Activated T-helper 1 cell treated with anti-CD3 and anti-CD28 coated beads, Interleukin-2, amount 50 U/mL, for 16 hours (primary cell): ENCODE measurements at places on chromosomes 2 and 18.

DNA sequence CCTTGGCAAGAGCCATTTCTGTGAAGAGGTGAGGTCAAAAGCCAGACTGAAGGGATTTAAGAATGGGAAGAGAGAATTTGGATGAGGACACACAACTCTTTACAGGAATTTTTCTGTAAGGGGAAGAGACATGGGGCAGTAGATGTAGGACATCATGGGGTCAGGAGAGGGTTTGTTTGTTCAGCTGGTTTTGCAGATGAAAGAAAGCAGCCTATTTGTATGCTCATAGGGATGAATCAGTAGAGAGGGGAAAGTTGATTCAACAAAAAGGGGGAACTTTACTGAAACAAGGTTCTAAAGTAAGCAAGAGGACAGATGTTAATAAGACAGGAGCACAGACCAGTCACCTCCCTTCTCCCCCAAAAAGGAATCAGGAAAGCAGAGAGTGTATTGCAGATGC is 11.2 kb downstream of the SCG2 start:
- no peak for DNase-seq

DNA sequence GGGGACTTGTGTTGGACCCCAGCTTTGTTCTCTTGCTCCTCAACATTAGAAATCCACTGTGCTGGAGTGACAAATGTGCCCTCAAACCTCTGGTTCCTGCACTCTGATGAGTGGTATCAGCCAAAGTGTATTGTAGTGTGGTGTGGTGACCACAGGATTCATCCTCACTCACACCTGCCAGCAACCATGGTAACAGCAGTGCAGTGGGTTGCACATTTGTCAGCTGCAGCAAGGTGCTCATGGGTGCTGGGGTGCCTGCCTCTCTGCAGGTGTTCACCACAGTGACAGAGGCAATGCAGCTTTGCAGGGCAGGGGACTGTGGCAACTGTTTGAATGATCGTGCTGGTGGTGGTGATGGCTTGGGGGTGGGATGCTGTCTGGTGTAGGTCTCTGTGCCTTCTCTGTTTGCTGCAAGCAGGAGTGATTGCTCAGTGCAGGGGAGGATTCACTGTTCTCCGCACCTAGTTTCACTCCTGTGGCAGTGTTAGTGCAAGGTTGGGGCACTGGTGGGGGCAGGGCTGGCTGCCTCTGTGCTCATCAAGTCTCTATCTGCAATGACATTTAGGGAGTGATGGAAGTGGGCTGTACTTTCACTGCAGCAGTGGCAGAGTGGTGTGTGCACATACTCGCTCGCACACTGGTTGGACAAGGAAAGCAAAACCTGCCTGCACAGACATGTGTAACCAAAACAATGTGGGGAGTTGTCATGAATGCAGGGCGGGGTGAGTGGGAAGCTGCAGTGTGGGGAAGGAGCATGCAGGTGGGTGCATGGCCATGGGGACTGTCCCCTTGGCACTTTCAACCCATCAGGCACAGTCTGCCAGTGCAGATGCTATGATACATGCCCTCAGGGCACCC is 301.1 kb downstream of the PIK3C3 start:
- no peak for DNase-seq

GRCh38 chr2:10935953-10936942 is 24.5 kb downstream of the KCNF1 start:
- DNase-seq: no peak

DNA sequence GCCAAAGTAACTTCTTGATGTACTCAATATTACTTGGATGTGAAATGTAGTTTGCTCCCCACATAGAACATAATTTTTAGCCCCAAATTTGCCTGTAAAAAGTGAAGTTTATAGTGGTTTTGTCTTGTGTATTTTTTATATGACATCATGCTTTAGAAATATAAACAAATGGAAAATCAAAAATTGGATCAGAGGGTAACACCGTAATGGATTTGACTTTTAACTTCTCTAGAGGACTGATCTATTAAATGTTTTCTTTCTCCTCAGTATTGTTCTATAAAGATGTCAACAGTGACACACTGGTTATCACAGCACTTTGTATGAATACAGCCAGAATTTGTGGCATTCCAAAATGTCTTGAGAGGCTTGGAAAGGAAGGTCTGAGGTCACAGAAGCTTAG is 45.6 kb upstream of the RASGRP3 start:
- no peak for DNase-seq

DNA sequence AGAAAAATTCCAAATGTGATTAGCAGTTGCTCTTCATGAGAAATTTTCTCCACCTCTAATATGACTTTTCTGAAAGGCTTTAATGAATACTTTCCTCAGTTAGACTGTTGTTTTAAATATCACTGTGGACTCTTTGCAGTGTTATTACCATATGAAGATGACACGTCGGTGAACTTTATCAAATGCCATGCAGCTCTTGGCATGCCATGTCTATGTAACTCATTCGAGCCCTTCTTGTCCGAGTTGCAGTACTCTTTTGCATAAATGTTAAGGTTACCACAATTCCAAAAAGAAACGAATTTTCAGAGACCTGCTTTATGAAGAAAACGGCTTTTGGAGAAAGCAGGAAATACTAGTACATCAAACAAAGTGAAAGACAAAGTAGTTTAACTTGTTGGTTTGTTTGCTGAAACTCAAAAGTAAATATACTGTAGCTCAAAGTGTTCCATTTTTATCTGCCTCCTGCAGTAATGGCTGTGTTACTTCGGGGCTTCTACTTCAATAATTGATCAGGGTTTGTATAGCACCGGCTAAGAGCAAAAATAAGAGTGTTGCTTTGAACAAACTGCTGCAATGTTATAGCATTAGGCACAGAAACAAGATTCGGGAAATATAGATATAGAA is 204.1 kb downstream of the ARHGAP15 start:
- DNase-seq: no peak

GRCh38 chr2:113892004-113892710 is 2.3 kb downstream of the ACTR3 start:
- no peak for DNase-seq

DNA sequence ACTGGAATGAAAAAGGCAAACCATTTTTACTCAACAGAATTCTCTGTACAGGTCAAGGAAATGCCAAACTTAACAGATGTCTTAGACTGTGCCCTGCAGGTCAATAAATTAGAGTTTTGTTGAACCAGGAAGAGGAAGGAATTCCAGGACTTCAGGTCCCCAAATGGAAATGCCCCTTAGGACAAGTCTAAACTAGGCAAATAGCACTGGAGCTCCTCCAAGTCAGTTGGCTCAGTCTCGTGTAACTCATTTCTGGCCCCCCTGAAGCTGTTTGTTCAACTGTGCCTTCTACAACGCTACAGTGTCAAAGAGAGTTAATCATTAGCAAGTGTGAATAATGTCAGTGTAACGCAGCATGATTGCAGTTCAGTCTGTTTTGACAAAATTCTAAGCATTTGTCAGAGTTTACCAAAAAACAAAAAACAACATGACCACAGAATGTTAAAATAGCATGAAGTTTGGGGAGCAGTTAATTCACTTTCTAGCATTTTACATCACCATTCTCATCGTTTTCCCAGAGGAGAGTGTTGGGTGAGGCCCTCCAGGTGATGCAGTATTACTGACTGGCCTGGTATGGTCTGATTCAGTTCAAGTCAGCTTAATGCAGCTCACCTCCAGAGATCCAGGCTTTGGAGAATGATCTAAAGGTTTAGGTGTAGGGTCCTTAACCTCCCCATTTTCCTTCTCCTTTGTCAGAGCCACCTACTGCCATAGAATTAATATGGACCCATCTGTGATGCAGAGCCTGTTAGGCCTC is 108.1 kb downstream of the AQP4 start:
- DNase-seq: no peak
